ENCODE measurements at places on chromosomes 1 and 21. TPM values are rescaled to one million over a fixed set of nuclear protein-coding genes. Genes with fewer than 3 reads are reported as not detected.

- peak; percentile 75 for DNase-seq
Measured at GRCh38 chr21:45820171-45821091, 161.1 kb upstream of the COL6A1 start.

DNA sequence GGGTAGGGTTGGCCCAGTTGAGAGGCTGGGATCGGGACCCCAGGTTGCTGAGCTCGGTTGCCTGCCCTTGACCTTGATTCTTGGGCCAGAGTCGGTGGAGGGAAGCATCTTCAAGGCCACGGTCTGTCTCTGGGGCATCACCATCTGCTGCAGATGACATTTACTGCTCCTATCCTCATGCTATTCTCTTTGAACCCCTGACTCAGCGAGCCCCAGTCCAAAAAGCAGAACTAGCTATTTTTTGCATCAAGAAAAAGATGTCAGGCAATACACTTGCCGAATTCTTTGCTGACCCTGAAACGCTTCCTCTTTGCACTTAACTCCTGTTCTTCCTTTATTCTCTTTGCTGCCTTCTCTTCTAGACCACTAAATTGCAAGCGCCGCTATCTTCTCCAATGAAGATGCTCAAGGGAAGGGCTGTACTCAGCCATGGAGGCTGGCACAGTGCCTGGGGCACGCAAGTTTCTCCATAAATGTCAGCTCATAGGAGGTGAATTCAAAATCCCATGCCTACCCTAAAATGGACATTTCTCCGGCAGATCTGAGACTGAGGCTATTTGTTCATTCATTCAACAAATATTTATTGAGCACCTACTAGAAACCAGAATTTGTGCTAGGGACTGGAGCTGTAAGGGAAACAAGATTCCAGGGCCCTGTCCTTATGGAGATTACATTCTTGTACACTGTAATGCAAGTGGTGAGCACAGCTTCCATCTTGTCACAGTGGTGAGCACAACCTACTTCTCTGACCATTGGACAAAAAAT lies 20.5 kb upstream of the CAPZB start:
- peak; percentile 90 for DNase-seq

- DNase-seq, result no peak
Measured at GRCh38 chr1:153525088-153525728, 10.6 kb downstream of the S100A6 start.

KANK4 gene
- not detected for polyA plus RNA-seq

DNA sequence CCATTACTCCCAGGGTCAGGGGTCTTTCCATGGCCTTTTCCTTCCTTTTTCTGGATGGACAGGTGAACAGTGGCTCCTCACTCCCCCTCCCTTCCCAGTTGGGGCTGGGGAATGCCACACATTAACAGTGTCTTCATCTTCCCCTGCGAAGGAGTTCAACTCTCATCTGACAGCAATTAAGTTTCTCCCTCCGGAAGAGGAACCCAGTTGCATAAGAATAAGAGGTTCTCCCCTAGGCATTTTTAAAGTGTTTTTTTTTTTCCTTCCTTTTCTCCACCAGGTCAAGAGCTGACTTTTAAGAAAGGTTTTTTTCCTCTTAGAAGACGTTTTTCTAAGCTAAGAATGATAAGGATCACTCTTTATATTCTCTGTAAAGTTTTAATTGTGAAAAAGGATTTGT lies 42.3 kb upstream of the FASLG start:
- DNase-seq, result no peak

Data from CD14-positive monocyte (primary cell).